ENCODE measurements at places on chromosomes 3 and 15.

DNA sequence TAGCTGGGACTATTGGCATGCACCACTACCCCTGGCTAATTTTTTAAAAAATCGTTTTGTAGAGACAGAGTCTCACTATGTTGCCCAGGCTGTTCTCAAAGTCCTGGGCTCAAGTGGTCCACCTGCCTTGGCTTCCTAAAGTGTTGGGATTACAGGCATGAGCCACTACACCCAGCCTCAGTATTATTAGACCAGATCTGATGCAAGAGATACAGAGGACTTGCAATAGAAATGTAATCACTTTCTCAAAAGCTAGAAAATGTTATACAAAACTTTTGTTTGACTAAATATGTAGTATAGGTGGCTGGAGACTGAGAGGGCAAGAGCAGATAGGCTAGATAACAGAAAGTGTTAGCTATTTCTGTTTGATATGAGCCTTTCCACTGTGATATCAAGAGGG, 531.9 kb downstream of the SOX2 start:
- no peak for DNase-seq

DNA sequence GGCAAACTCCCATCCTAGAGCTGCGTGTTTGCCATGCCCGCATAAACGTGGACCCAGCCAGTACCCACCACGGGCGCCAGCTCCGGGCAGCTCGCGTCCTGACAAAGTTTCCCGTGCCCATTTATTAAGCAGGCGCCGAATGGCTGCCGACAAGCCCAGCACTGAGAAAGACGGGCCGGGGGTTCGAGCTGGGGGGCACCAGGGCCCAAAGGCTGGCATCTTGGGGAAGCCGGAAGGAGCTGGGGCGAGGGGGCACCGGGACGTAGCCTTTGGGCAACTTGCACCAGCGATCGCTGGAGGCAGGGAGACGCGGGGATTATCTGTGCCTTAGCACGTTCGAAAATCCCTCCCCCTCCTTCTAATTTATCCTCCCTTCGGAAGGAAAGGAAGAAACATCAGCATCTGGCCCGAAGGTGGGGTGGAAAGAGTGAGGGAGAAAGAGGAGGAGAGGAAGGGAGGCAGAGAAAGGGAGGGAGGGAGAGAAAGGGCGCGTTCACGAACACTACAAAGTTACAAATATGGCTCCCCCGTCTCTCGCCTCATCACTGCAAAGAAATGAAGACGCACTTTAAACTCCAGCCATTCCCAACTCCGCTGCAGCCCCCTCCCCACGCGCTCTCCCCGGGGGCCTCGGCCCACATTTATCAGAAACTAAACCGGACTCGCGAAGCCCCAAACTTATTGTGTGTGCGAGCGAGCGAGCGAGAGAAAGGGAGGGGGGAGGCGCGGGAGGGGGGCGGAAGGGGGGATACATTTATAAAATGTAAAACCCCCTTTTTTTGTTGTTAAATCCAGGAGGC, 1.0 kb downstream of the ANP32A start:
- DNase-seq: peak; percentile 40

- no peak for DNase-seq
Measured at GRCh38 chr3:42661593-42662022, 8.1 kb downstream of the ZBTB47 start.

GRCh38 chr3:115996420-115997108, 373.3 kb downstream of the GAP43 start:
- no peak for DNase-seq

DNA sequence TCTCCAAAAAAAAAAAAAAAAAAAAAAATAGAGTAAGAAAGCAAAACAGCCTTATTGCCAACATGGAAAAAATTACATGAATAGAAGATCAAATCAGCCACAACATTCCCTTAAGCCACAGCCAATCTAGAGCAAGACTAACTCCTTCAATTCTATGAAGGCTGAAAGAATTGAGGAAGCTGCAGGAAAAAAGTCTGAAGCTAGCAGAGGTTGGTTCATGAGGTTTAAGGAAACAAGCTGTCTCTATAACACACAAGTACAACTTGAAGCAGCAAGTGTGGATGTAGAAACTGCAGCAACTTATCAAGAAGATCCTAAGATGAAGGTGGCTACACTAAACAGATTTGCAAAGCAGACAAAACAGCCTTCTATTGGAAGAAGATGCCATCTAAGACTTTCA, 9.3 kb downstream of the PARL start:
- no peak for DNase-seq

GRCh38 chr3:166481340-166481739, 644.1 kb upstream of the BCHE start:
- DNase-seq: no peak

GRCh38 chr3:8253201-8253600, 248.4 kb upstream of the LMCD1 start:
- DNase-seq: no peak

GRCh38 chr3:126039870-126040269, 44.1 kb downstream of the SLC41A3 start:
- no peak for DNase-seq

- no peak for DNase-seq
Measured at GRCh38 chr3:102830415-102830814, 395.6 kb downstream of the ZPLD1 start.

All from activated T-cell treated with anti-CD3 and anti-CD28 coated beads for 48 hours (primary cell).